ENCODE measurements at places on chromosomes 2 and 18. TPM values are rescaled to one million over a fixed set of nuclear protein-coding genes. Genes with fewer than 3 reads are reported as not detected.

The ARHGAP15 gene
- 93.3 TPM for total RNA-seq

The MEP1B gene
- 0.11 TPM for total RNA-seq

The IFT172 gene
- total RNA-seq = 18.6 TPM

The BCL2L11 gene
- 13.4 TPM for total RNA-seq

The DSC3 gene
- not detected for total RNA-seq

The ITGA6 gene
- 2.2 TPM for total RNA-seq

The MYO7B gene
- 0.16 TPM for total RNA-seq

The POMC gene
- total RNA-seq = 6.1 TPM

The CGREF1 gene
- total RNA-seq = 3.7 TPM

The TMEM247 gene
- total RNA-seq = not detected

The ESPNL gene
- total RNA-seq = 0.39 TPM

The TUBA3E gene
- total RNA-seq = not detected

The NYAP2 gene
- not detected for total RNA-seq

The ACKR3 gene
- 1.7 TPM for total RNA-seq

The RESP18 gene
- total RNA-seq = not detected

The TCF7L1 gene
- total RNA-seq = not detected

The SP140L gene
- total RNA-seq = 45.1 TPM

The KCNG2 gene
- not detected for total RNA-seq

The MTX2 gene
- 21.4 TPM for total RNA-seq

The CREB1 gene
- 84.2 TPM for total RNA-seq

The FRZB gene
- total RNA-seq = not detected

The ABCG5 gene
- total RNA-seq = not detected

The NPPC gene
- not detected for total RNA-seq

The TMEFF2 gene
- not detected for total RNA-seq

The MATN3 gene
- total RNA-seq = not detected

The GAREM1 gene
- not detected for total RNA-seq
